ENCODE measurements at places on chromosomes 7 and 10.
A peak's percentile ranks its signal among the peaks of the same experiment; 100 is the strongest.

- peak; percentile 59 for DNase-seq
These were observed 102.5 kb downstream of the RAMP3 start for GRCh38 chr7:45259966-45260646.

GRCh38 chr10:43644252-43644651, 4.4 kb downstream of the ZNF32 start:
- no peak for DNase-seq

DNA sequence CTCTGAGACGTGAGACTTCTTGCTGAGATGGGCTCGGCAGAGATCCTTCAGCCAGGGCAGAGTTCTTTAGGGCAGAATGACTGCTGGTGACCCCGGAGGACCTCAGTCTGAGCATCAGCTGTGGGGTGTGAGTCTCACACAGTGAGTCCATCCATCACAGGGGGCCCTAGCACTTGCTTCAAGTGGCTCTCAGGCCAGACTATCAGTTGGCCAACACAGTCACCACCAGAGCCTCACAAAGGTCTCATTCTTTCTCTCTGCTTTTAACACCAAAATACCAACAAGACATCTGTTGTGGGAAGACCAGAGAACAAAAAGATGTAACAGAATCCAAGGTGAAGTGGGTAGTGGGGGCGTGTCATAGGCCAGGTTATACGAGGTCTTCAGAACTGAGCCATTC, 345.6 kb upstream of the NRP1 start:
- DNase-seq = no peak

- no peak for DNase-seq
These were observed 2.5 kb upstream of the TMEM26 start for GRCh38 chr10:61455656-61456055.

GRCh38 chr10:118704711-118705110, 50.1 kb downstream of the CACUL1 start:
- no peak for DNase-seq

- no peak for DNase-seq
These were observed 182.1 kb downstream of the VTI1A start for GRCh38 chr10:112628951-112629609.

GRCh38 chr10:22534849-22535604, 179.4 kb downstream of the PIP4K2A start:
- no peak for DNase-seq

- no peak for DNase-seq
These were observed 244.4 kb downstream of the FANK1 start for GRCh38 chr10:126140746-126141273.

Data from GM18507 (cell line).